H9 (cell line): ENCODE measurements at places on chromosomes 1 and 21. TPM values are rescaled to one million over a fixed set of nuclear protein-coding genes. Genes with fewer than 3 reads are reported as not detected.
A peak's percentile ranks its signal among the peaks of the same experiment; 100 is the strongest.

DNA sequence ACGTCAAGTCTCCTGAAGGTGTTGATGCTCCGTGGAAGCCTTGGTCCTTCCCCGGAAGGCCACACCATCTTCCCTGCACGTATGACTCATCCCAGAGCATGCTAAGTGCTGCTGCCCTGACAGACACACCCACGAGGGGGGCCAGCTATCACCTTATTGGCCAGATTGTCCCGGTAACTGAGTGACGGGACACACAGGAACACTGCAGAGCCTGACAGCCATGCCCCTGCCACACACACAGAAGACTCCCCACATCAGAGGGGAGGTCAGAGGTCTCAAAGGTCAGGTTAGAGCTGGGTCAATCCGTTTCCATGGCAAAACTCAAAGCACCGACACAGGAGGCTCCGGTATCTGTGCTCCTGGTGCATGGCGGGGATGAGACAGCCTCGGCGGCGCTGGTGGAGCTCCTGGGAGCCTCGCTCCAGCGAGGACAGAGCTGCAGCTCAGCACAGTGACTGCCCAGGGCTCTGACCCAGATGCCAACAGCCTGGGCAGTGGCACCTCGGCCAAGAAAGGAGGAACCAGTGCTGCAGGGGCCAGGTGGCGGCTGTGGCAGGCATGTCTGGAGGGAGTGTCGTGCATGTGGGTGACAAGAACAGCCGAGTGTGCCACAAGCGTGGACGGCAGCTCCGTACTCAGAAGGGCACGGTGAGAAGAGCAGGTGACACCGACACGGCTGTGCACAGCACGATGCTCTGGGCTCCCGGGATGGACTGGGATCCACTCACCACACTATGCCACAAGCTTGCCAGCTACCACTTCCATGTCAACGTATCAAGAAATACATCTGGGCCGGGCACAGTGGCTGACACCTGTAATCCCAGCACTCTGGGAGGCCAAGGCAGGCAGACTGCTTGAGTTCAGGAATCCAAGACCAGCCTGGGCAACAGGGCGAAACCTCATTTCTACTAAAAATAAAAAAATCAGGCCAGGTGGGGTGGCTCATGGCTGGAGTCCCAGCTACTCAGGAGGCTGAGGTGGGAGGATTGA lies 14.8 kb upstream of the TMEM240 start:
- H3K27me3 ChIP-seq, result no peaks in the 10 kb centered on the region
- no peak overlapping the region for H3K27ac ChIP-seq
- no peak overlapping the region for H3K4me3 ChIP-seq
- H3K4me1 ChIP-seq, result no peaks in the 10 kb centered on the region

DNA sequence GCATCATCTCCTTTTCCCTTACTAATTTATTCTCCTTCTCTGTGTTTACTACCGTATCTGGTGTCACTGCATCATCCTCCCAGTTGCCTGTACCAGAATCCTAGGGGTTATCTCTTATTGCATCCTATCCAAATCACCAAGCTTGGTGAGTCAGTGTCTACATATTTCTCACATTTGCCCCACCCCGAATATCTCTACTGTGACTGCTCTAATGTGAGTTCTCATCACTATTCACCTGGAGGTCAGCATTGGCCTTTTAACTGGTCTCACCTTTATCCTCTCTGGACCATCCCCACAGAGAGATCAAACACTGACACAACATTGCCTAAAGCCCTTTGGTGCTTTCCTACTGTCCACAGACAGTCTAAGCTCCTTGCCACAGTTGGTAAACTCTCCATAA lies 45.7 kb upstream of the ZNF648 start:
- H3K27ac ChIP-seq, result no peak overlapping the region
- no peaks in the 10 kb centered on the region; the same call in 1 of the 2 replicates for H3K4me1 ChIP-seq
- no peaks in the 10 kb centered on the region for H3K27me3 ChIP-seq
- no peak overlapping the region for H3K4me3 ChIP-seq
- H3K36me3 ChIP-seq, result peaks cover 7% of the 10 kb centered on the region; the same call in 2 of the 3 replicates

DNA sequence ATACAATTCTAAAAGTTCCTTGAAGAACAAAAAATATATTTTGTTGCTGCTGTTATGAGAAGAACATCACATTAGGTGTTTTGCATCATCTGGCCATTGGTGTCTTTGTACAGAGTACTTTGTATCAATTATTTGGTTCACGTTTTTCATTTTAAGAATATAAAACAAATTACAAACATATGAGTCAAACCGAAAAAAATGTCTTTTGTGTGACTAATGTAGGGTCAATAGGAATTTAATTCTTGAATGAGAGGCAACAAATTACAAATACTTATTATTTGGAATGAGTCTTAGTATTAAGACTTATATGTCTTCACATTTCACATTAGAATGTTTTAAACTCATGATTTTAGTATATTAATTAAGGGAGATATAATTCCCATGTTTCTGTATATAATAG lies 54.8 kb downstream of the NR5A2 start:
- peaks cover 7% of the 10 kb centered on the region for H3K4me1 ChIP-seq
- DNase-seq, result no peak
- no peak overlapping the region for H3K27ac ChIP-seq
- no peaks in the 10 kb centered on the region for H3K36me3 ChIP-seq

GRCh38 chr1:21673277-21673780 lies 4.2 kb upstream of the RAP1GAP start:
- no peak overlapping the region for H3K4me3 ChIP-seq
- H3K4me1 ChIP-seq, result no peaks in the 10 kb centered on the region; the same call in 1 of the 2 replicates
- H3K27me3 ChIP-seq, result no peaks in the 10 kb centered on the region; the same call in 1 of the 2 replicates
- no peak overlapping the region for H3K27ac ChIP-seq
- peak; percentile 31 for DNase-seq

DNA sequence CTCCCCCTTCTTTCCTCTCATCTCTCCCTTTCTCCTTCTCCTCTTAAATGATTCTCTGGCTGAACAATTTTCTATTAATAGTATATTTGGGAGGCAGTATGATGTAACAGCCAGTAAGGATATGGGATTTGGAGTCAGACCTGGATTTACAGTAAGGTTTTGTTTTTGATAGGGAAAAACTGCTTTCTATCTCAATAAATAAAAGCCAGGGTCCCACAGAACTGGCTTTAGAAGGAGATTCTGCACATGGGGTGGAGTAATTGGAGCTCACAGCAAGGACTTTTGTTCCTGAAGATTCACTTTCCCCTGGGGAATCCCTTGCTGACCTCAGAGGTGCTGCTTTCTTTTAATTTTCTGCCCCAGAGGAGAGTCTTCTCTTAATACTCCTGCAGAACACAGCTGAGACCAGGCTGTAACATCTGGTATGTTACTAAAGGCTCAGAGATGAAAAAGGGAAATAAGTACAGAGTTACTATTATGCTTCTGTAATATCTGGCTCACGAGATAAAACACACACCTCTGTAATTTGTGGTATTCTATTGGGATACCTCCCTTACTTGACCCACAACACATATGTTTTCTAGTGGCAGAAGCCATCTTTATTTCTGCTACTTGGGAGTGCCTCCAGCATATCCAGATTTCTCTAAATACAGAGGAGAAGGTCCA lies 13.4 kb downstream of the EPB41 start:
- H3K27ac ChIP-seq, result peak overlapping the region; percentile 26
- DNase-seq, result no peak
- H3K36me3 ChIP-seq, result no peaks in the 10 kb centered on the region
- no peaks in the 10 kb centered on the region; the same call in 1 of the 2 replicates for H3K4me1 ChIP-seq
- H3K4me3 ChIP-seq, result peak overlapping the region; percentile 39

- DNase-seq, result no peak
- no peak overlapping the region for H3K4me3 ChIP-seq
- H3K27ac ChIP-seq, result no peak overlapping the region
- no peaks in the 10 kb centered on the region for H3K27me3 ChIP-seq
Observed at GRCh38 chr1:180793451-180793850, 119.2 kb upstream of the KIAA1614 start.

- no peaks in the 10 kb centered on the region for H3K27me3 ChIP-seq
- H3K4me1 ChIP-seq, result no peaks in the 10 kb centered on the region
- no peak for DNase-seq
- no peak overlapping the region for H3K27ac ChIP-seq
Observed at GRCh38 chr1:172900376-172900997, 150.3 kb downstream of the TNFSF18 start.

- H3K27me3 ChIP-seq, result no peaks in the 10 kb centered on the region
- no peak overlapping the region for H3K27ac ChIP-seq
- DNase-seq, result no peak
- H3K36me3 ChIP-seq, result peaks cover 32% of the 10 kb centered on the region
- H3K4me3 ChIP-seq, result no peak overlapping the region
- H3K4me1 ChIP-seq, result no peaks in the 10 kb centered on the region
Observed at GRCh38 chr1:165910764-165911421, 83.5 kb downstream of the UCK2 start.

DNA sequence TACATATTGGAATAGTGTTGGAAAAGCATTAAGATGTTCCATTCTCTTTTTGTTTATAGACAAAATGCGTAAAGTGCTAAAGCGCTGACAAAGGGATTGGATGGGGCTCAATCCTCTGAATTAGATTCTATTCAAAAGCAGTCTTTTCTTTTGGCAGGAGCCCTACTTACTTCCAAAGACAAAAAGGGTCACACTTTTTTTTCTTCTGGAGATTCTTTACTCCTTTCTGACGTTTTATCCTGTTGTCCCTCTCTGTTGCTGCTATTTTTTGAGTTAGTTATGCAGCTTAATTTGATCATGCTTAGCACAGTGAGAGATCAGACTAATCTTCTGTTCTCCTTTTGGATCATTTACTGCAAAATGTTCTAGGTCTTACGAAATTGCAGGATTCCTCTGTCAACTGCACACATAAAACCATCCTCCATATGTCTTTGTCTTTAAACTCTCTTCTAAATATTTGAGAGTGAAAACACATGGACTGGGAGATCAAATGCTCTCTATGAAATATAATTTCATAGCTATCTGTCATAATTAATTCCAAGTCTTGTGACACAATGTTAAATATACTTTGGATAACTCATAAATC lies 656.4 kb upstream of the ADGRL2 start:
- H3K27ac ChIP-seq, result no peak overlapping the region
- no peaks in the 10 kb centered on the region; the same call in 1 of the 2 replicates for H3K4me1 ChIP-seq
- no peak for DNase-seq
- H3K4me3 ChIP-seq, result no peak overlapping the region

GRCh38 chr1:222974496-222974895 lies 159.7 kb downstream of the DISP1 start:
- no peaks in the 10 kb centered on the region for H3K27me3 ChIP-seq
- no peaks in the 10 kb centered on the region for H3K4me1 ChIP-seq
- no peak for DNase-seq
- no peak overlapping the region for H3K27ac ChIP-seq
- 0 out of 3 replicates have a peak, but pooled peaks cover 2% of the 10 kb centered on the region for H3K36me3 ChIP-seq

DNA sequence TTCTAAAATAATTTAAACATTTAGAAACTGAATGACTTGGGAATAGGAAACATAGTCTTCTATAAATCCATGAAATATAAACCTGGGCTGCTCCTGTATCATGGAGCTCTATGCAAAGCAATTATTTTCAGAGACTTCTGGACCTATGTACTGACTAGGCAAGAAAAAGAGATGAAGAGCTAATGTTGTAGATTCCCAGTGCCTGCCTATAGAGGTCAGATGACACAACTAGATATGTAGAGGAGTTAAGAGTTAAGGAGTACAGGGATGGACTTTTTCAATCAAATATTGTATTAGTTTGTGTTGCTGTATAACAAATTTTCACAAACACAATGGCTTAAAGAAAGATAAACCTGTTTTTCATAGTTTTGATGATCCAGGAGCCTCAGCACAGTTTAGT lies 1434.5 kb downstream of the KCNT2 start:
- H3K27ac ChIP-seq, result no peak overlapping the region
- no peaks in the 10 kb centered on the region for H3K4me1 ChIP-seq
- no peaks in the 10 kb centered on the region for H3K36me3 ChIP-seq
- DNase-seq, result no peak

DNA sequence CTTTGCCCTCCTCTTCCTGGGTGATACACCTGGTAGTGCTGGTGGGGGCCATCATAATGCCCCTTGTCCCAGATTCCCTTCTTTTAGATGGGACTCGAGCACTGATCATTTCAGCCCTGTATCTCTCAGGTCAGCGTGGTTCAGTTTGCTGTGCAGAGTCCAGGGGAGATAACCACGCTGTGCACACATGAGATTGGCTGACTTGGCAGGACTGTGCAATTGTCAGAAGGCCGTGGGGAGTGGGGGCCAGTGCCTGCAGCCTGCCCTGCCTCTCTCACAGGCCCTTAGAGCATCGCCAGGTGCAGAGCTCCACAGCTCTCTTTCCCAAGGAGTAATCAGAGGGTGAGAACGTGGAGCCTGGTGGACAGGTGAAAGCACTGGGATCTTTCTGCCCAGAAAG lies 15.2 kb downstream of the EPHX1 start:
- no peaks in the 10 kb centered on the region for H3K36me3 ChIP-seq

GRCh38 chr1:91697861-91698260 lies 188.1 kb downstream of the TGFBR3 start:
- no peak overlapping the region for H3K27ac ChIP-seq
- H3K27me3 ChIP-seq, result no peaks in the 10 kb centered on the region
- no peak overlapping the region for H3K4me3 ChIP-seq
- peaks cover 2% of the 10 kb centered on the region; the same call in 1 of the 2 replicates for H3K4me1 ChIP-seq
- H3K36me3 ChIP-seq, result no peaks in the 10 kb centered on the region

- H3K36me3 ChIP-seq, result no peaks in the 10 kb centered on the region
- H3K4me3 ChIP-seq, result no peak overlapping the region
- DNase-seq, result no peak
- H3K27ac ChIP-seq, result no peak overlapping the region
Observed at GRCh38 chr1:203992440-203992839, 80.5 kb upstream of the SOX13 start.

GRCh38 chr1:105243969-105244368 lies 1494.3 kb downstream of the AMY1C start:
- no peak overlapping the region for H3K27ac ChIP-seq
- no peaks in the 10 kb centered on the region for H3K4me1 ChIP-seq
- no peak overlapping the region for H3K4me3 ChIP-seq
- no peaks in the 10 kb centered on the region for H3K27me3 ChIP-seq

DNA sequence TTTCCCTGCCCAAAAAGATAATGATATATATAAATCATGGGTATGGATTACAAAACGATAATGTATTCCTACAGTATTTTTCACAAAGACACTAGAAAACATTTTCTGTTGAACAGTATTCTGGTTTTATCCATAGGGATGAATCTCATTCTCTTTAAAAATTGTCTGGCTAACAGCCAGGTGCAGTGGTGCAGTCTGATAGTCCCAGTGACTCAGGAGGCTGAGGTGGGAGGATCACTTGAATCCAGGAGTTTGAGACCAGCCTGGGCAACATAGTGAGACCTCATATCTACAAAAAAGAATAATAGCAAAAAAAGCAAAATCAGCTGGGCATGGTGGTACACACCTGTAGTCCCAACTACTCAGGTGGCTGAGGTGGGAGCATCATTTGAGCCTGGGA lies 23.3 kb downstream of the PIP5K1A start:
- no peak for DNase-seq
- H3K36me3 ChIP-seq, result peaks cover 29% of the 10 kb centered on the region
- peaks cover 2% of the 10 kb centered on the region; the same call in 1 of the 2 replicates for H3K4me1 ChIP-seq
- H3K27me3 ChIP-seq, result no peaks in the 10 kb centered on the region
- no peak overlapping the region for H3K27ac ChIP-seq

- no peak overlapping the region for H3K4me3 ChIP-seq
- peak; percentile 67 for DNase-seq
- no peak overlapping the region for H3K27ac ChIP-seq
- peaks cover 14% of the 10 kb centered on the region; the same call in 2 of the 3 replicates for H3K36me3 ChIP-seq
Observed at GRCh38 chr1:149942207-149942606, 5.5 kb upstream of the MTMR11 start.

TCHH gene
- not detected in 2 replicates for total RNA-seq

GBP3 gene
- total RNA-seq, result not detected in 2 replicates

TMEM69 gene
- 29.1 and 30.7 TPM in 2 replicates for total RNA-seq

OR2C3 gene
- not detected in 2 replicates for total RNA-seq

ACTN2 gene
- total RNA-seq, result 0.92 and 2.3 TPM in 2 replicates

DDR2 gene
- 0.48 and 0.52 TPM in 2 replicates for total RNA-seq

NRAS gene
- total RNA-seq, result 72.9 and 73.4 TPM in 2 replicates

FAM72B gene
- 8.5 and 9.2 TPM in 2 replicates for total RNA-seq

FOXO6 gene
- 0.83 and 0.99 TPM in 2 replicates for total RNA-seq
